ENCODE measurements at places on chromosomes 11 and 22.

DNA sequence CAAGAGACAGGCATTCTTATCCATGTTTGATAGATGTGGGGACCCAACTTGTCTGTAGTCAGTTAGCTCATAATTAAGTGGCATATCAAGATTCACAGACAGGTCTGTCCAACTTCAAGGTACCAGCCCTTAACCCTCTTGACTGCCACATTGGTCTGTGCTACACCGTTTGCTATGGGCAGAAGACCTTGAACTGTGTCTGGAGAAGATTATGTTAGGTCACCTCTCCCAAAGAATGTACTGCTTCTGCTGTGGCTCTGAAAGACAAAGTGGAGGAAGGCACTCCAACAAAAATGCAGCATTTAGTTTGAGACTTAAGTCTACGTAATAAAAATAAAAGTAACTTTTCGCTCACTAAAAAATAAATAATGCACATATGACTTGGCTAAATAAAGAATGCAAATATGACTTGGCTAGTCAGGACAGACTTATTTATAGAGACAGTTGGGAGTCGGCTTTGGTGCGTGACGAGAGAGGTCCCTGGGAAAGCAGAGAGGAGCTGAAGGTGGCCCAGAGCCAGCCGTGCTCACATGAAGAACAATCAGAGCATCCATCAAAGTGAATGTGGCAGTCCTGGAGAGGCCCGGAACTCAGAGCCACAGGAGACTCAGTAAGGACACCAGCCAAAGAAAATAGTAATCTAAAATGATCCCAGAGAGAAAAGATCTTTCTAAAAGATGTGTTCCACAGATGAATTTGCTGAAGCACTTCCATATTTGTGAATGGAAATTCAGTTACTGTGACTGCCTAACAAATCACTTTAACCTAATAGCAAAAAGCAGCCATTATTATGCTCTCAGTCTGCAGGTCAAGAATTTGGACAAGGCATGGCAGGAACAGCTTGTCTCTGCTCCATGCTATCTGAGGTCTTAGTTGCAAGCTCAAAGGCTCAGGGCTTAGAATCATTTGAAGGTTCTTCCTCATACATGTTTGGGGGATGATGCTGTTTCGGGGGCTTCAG, 35.0 kb downstream of the CWC15 start:
- no peaks in the 10 kb centered on the region for H3K27me3 ChIP-seq
- no peaks in the 10 kb centered on the region for H3K36me3 ChIP-seq
- no peak overlapping the region for H3K4me3 ChIP-seq

GRCh38 chr11:132123854-132124835, 753.7 kb downstream of the NTM start:
- no peaks in the 10 kb centered on the region for H3K27me3 ChIP-seq
- H3K27ac ChIP-seq, result no peak overlapping the region
- no peak for DNase-seq
- H3K4me1 ChIP-seq, result peaks cover 24% of the 10 kb centered on the region
- no peak overlapping the region for H3K4me3 ChIP-seq
- H3K36me3 ChIP-seq, result no peaks in the 10 kb centered on the region

- H3K4me1 ChIP-seq, result no peaks in the 10 kb centered on the region
- no peaks in the 10 kb centered on the region for H3K36me3 ChIP-seq
- DNase-seq, result no peak
- H3K27me3 ChIP-seq, result no peaks in the 10 kb centered on the region
Observed at GRCh38 chr11:78641541-78641940, 66.9 kb upstream of the NARS2 start.

GRCh38 chr22:24060375-24060788, 49.3 kb downstream of the CABIN1 start:
- no peak overlapping the region for H3K27ac ChIP-seq
- H3K27me3 ChIP-seq, result no peaks in the 10 kb centered on the region
- H3K36me3 ChIP-seq, result peaks cover 82% of the 10 kb centered on the region
- no peak overlapping the region for H3K4me3 ChIP-seq
- DNase-seq, result peak; percentile 69

GRCh38 chr11:89275966-89276365, 98.3 kb downstream of the TYR start:
- no peak overlapping the region for H3K4me3 ChIP-seq
- DNase-seq, result no peak
- H3K27ac ChIP-seq, result no peak overlapping the region

DNA sequence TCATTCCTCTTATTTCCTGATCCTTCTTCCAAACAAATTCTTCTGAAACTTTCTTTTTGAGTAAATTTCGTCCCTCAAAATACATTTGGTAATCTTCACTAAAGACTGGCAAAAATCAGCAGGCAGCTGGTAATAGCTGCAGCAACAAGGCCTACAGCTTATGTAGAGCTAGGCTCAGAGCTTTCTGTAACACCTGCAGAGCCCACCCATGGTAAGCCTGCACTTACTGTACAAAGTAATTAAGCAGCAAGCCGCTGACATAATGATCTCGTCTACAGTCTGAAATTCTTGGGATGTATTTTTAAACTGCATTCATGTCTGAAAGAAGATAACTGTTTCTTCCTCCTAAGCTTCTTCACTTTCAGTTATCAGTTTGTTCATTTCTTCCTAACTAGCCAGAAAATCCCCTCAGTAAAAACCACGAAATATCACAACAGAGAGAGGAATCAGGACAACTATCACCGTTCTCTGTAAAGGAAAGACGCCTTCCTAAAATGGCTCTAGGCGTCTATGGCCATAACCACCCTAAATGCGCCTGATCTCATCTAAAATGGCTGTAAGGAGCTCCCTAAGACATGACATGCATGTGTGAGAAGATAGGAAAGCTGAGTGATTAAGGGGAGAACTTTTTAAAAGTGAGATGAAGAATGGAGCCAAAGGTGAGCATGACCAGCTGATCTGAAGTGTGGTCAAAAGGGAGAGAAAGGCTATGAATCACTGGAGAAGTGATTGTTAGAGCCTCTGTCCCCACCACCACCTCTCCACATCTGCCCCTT, 56.2 kb downstream of the DENND5A start:
- H3K36me3 ChIP-seq, result peaks cover 6% of the 10 kb centered on the region
- no peaks in the 10 kb centered on the region for H3K27me3 ChIP-seq
- no peak overlapping the region for H3K27ac ChIP-seq
- H3K4me1 ChIP-seq, result no peaks in the 10 kb centered on the region

DNA sequence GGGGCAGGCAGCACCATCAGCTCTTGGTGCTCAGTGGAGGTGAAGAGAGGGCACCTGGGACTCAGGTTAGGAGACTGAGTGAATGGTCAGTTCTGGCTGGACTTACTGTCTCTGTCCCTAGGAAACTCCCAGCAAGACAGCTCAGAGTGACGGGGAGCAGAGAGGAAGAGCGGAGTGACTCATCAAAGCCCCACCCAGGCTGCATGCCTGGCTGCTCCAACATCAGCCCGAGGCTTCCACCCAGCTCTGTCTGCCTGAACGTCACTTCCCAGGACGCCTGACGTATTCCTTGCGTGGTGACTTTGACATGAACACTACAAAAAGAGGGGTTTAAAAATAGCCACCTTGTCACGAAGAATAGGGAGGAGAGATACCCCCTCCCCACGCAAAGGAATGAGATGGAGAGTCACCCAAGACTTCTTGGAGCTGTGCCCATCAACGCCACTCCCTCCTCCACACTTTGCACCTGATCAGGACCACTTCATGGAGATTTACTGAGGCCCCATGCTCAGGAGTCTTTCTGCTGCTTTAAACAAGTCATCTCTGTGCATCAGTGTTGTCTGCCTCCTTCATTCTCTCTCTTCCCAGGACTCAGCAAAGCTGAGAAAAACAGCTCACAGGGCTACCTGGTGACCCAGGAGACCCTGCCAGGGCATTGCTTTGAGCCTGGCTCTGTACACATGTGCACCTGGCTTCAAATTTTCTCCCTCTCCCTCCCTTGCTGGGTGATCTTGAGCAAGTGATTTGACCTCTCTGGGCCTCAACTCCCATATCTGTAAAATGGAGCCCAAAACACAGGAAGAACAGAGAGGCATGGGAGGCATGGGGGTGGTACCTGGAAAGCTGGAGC, 83.1 kb downstream of the MN1 start:
- H3K27me3 ChIP-seq, result no peaks in the 10 kb centered on the region
- peak overlapping the region; percentile 66 for H3K27ac ChIP-seq
- peak; percentile 97 for DNase-seq
- H3K4me1 ChIP-seq, result no peaks in the 10 kb centered on the region
- no peak overlapping the region for H3K4me3 ChIP-seq

DNA sequence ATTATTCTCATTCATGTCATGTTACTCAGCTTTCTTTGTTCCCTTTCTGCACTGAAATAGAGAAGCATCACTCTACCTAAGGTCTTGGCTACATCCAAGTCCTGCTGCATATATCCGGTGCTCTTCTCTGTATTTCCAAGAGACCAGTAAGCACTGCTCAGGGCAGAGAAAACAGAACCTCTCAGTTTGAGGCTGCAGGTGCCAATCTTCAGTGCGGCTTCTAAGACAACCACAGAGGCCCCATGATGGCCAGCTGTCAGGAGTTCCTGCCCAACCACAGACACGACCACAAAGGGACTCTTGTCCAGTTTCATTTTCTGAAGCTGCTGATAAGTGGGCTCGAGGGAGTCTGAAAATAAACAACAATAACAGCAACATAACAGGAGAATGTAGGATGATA, 378.4 kb upstream of the PITPNB start:
- no peaks in the 10 kb centered on the region for H3K4me1 ChIP-seq
- no peaks in the 10 kb centered on the region for H3K36me3 ChIP-seq
- no peak overlapping the region for H3K4me3 ChIP-seq
- H3K27ac ChIP-seq, result no peak overlapping the region
- no peak for DNase-seq

- H3K36me3 ChIP-seq, result no peaks in the 10 kb centered on the region
- peak; percentile 82 for DNase-seq
- peak overlapping the region; percentile 35 for H3K4me3 ChIP-seq
- H3K27me3 ChIP-seq, result no peaks in the 10 kb centered on the region
- peak overlapping the region; percentile 41 for H3K27ac ChIP-seq
Observed at GRCh38 chr11:78045851-78046485, 17.7 kb upstream of the THRSP start.

GRCh38 chr11:70090961-70091381, 12.9 kb downstream of the ANO1 start:
- H3K4me1 ChIP-seq, result peaks cover 8% of the 10 kb centered on the region
- H3K4me3 ChIP-seq, result no peak overlapping the region
- no peaks in the 10 kb centered on the region for H3K27me3 ChIP-seq
- no peak for DNase-seq

DNA sequence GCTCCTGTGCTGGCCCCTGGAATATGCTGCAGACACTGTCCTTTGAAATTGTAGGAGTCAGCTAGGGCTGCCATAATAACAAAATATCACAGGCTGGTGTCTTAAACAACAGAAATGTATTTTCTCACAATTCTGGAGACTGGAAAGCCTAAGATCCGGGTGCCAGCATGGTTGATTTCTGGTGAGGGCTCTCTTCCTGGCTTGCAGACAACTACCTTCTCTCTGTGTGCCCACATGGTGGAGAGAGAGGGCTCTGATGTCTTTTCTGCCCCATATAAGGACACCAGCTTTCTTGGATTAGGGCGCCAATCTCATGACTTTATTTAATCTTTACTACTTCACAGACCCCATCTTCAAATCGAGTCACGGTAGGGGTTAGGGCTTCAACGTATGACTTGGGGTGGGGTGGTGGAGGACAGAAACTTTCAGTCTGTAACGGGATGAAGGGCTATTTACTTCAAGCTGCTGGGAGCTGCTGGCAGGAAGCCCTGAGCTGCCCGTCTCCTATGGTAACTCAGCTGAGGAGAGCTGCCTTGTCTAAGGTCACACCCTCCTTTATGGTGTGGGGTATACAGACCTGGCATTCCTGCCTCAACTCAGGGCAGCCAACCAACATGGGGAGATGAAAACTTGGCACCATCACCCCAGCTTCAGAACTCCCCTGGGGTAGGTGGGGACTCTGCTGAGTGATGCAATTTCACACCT, 142.9 kb upstream of the ZBED5 start:
- H3K27ac ChIP-seq, result no peak overlapping the region
- DNase-seq, result no peak
- H3K4me1 ChIP-seq, result no peaks in the 10 kb centered on the region
- H3K27me3 ChIP-seq, result no peaks in the 10 kb centered on the region
- H3K36me3 ChIP-seq, result no peaks in the 10 kb centered on the region

- no peaks in the 10 kb centered on the region for H3K4me1 ChIP-seq
- DNase-seq, result no peak
Observed at GRCh38 chr22:18048041-18048440, 23.7 kb upstream of the MICAL3 start.

DNA sequence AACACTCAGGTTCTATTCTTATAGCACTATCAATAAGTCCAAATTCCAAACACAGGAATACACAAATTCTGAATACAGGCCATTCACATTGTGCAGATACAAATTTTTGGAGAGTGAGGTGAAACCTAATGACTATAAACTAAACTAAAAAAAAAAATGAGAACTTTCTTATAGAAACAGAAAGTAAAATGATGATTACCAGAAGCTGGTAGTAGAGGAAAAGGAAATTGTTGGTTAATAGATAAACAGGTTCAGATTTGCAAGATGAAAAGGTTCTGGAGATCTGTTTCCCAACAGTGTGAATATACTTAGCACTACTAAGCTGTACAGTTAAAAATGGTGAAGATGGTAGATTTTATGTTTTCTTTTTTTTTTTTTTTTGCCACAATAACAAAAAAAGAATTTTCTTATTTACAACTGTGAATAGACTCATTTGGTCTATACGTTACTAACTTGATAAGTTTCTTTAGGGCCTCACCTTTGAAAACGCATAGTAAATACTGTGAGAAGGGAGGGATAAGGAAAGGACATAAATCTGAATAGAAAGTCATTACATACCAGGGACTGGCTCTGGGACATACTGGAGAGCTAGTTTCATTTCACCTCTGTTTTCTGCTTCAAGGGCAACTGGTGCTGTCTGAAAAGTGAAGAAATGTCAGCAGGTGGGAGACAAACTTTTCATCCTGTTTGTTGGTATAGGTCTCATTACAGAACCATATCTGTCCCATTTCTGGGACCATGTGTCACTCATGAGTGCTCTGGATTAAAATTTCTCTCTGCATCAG, 14.2 kb upstream of the CCDC89 start:
- no peak overlapping the region for H3K27ac ChIP-seq
- DNase-seq, result no peak
- H3K4me1 ChIP-seq, result no peaks in the 10 kb centered on the region
- no peak overlapping the region for H3K4me3 ChIP-seq
- no peaks in the 10 kb centered on the region for H3K27me3 ChIP-seq

- H3K27me3 ChIP-seq, result no peaks in the 10 kb centered on the region
- no peaks in the 10 kb centered on the region for H3K4me1 ChIP-seq
- DNase-seq, result no peak
- H3K27ac ChIP-seq, result no peak overlapping the region
Observed at GRCh38 chr22:18136563-18137320, 13.2 kb upstream of the USP18 start.

GRCh38 chr11:115345840-115346239, 158.4 kb downstream of the CADM1 start:
- no peaks in the 10 kb centered on the region for H3K27me3 ChIP-seq
- H3K4me1 ChIP-seq, result no peaks in the 10 kb centered on the region
- no peaks in the 10 kb centered on the region for H3K36me3 ChIP-seq
- no peak overlapping the region for H3K4me3 ChIP-seq
- no peak for DNase-seq

- H3K4me3 ChIP-seq, result no peak overlapping the region
- no peak overlapping the region for H3K27ac ChIP-seq
- H3K27me3 ChIP-seq, result no peaks in the 10 kb centered on the region
- no peaks in the 10 kb centered on the region for H3K36me3 ChIP-seq
- H3K4me1 ChIP-seq, result no peaks in the 10 kb centered on the region
Observed at GRCh38 chr22:48596111-48596850, 1231.4 kb downstream of the BRD1 start.
